ENCODE measurements at places on chromosomes 4 and X.
A peak's percentile ranks its signal among the peaks of the same experiment; 100 is the strongest.

GRCh38 chr4:98519268-98519977 is 139.0 kb downstream of the TSPAN5 start:
- no peak for DNase-seq

DNA sequence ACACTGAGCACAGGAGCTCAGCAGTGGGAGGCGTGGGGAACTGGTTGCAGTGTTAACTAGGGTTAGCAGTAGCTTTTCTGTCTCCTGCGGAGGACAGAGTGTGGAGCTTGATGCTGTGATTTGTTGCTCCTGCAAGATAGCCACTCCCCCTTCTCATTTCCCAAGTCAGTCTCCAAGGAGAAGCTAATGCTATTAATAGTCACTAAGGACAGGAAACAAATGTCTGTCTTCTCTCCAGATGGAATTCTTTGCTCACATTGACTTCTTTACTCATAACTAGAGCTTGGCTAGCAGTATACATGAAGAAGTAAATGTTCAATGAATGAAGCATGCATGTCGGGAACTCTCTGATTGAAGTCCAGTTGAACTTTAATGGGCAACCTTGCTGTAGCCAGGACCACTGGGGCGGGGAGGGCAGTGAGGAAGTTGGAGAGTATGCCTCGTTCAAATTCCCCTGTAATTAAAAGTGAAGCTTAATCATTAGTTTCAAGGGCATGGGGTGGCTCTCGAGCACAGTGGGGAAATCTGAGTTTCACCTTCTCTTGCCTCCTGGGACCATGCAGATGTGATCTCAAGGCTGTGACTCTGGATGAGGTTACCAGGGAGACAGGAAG is 156.6 kb upstream of the SCML1 start:
- DNase-seq, result no peak

- peak; percentile 60 for DNase-seq
Measured at GRCh38 chr4:145938618-145939440, at the start of gene ZNF827. TSS of gene ZNF827 (minus strand) at chr4:145938823. CDS start at chr4:145938407, 416 bp downstream.

- no peak for DNase-seq
Measured at GRCh38 chrX:11528623-11529022, 137.1 kb downstream of the ARHGAP6 start.

DNA sequence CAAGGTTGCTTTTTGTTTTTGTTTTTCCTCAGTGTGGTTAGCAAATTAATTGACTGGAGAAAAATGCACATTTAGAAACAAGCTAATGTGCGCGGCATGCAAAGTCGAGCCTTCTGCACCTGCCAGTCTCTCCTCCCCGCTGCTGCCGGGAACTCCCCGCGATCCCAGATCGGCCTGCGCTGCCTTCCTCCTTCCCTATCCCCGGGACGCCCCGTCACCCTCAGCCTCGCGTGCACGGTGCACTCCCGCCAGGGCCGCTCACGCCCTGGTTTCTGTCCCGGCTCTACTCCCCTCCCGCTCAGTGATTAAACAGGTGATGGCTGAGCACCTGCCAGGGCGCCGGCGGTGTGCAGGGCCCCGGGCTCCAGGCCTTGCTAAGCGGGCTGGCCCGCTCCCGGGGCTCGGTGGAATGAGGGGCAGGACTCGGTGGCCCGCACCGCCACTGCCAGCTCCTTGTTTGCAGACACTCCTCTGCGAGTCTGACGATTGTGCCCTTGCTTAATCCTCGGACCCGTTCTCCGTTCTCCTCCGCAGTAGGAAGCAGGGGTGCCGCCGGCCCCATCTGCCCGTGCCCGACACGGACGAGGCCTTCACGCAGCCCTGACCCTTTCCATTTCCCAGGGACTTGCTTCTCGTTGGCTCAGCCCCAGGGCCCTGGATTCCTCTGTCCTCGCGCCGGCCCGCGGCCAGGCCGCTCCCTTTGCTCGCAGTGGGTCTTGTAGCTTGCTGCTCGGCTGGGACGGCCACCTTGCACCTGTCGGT is 143.4 kb downstream of the TRIML1 start:
- DNase-seq, result no peak

DNA sequence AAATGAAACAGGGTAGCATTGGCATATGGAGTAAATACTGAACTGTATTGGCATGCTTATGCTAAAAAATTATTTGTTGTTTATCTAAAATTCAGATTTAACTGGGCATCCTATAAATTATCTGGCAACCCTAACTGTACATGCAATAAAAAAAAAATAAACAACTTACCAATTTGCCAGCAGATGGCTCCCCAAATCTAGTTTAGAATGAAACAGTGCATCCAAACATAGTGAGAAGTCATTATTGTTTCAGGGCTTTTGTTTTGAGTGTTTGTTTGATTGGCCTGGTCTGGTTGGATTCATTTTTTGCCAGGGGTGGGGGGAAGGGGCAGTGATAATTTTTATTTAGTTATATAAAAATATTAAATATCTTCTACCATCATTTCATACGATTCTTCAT is 12.8 kb upstream of the NSUN7 start:
- no peak for DNase-seq

- no peak for DNase-seq
Measured at GRCh38 chr4:41532882-41533281, 5.1 kb upstream of the LIMCH1 start.

DNA sequence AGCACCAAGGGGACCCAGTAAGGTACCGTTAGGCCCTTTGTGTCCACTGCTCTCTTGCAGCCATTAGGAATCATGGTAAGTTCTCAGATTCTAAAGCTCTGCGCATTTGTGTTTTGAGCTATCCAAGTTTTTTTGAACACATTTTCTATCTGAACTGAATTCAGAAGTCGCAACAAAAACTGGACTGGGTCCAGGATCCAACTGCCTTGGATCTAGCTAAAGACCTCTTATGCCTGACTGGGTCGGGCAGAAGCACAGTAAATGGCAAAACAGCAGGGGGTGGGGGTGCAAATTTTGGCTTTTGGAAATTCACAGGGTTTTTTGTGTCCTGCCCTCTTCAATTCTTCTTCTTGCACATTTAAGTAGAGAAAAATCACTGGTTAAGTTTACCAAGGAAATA is 30.0 kb downstream of the RCHY1 start:
- no peak for DNase-seq

Measured in activated naive CD4-positive, alpha-beta T cell treated with anti-CD3 and anti-CD28 coated beads, Interleukin-2, amount 50 U/mL, for 16 hours (primary cell).